ENCODE measurements at places on chromosomes 2 and 18. TPM values are rescaled to one million over a fixed set of nuclear protein-coding genes. Genes with fewer than 3 reads are reported as not detected.

Gene NTSR2
- total RNA-seq, result not detected

Gene MEMO1
- total RNA-seq, result 65.8 TPM

Gene CROCC2
- not detected for total RNA-seq

Gene SIX3
- total RNA-seq, result not detected

Gene DLGAP1
- total RNA-seq, result 0.07 TPM

GRCh38 chr18:35289727-35290093 lies 319 bp downstream of the ZSCAN30 start:
- peaks cover 16% of the 10 kb centered on the region for H3K4me1 ChIP-seq
- DNase-seq, result no peak
- peaks cover 7% of the 10 kb centered on the region for H3K36me3 ChIP-seq
- H3K4me3 ChIP-seq, result peak overlapping the region; percentile 90
- H3K27ac ChIP-seq, result peak overlapping the region; percentile 86

DNA sequence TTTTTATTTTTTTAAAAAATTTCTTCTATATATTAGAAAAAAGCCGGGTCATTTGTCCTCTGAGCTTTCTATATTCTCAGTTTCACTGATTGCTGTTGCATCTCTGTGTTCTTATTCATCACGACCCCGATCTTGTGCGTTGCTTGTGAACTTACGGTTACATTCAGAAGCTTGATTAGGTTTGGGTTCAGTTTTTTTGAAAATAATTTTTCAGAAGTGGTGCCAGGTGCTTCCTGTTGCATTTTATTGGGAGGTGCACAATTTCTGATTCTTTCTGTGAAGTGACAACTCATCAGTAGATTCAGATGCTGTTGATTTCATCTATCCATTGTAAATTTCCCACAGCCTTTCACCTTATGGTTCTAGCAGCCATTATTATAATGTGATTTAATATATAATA lies 147.3 kb downstream of the INHBB start:
- H3K27ac ChIP-seq, result no peak overlapping the region
- no peak overlapping the region for H3K4me3 ChIP-seq
- no peaks in the 10 kb centered on the region for H3K36me3 ChIP-seq
- DNase-seq, result no peak
- no peaks in the 10 kb centered on the region for H3K27me3 ChIP-seq
- no peaks in the 10 kb centered on the region for H3K4me1 ChIP-seq

GRCh38 chr2:175001566-175001965 lies 3.6 kb downstream of the CHN1 start:
- H3K4me1 ChIP-seq, result peaks cover 11% of the 10 kb centered on the region
- DNase-seq, result no peak
- H3K27me3 ChIP-seq, result no peaks in the 10 kb centered on the region
- no peaks in the 10 kb centered on the region for H3K36me3 ChIP-seq

DNA sequence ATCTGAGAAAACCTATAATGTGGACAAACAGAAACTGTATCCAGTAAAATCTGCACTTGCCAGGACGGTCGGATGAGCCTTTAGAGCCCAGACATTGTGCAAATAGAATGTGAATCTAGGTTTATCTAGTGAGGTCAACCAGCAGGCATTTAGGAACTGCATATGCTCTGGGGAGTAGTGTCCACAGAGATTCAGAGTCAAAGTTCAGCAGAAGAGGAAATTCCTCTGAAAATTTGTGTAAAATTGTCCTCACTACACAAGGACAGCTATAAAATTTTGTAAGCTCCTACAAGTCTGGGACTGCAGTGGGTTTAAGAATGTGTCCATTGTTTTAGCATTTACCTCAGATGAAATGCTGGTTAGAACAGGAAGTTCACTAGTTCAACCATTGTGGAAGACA lies 9.8 kb upstream of the NDUFV2 start:
- no peak overlapping the region for H3K4me3 ChIP-seq
- H3K4me1 ChIP-seq, result peaks cover 14% of the 10 kb centered on the region
- H3K27ac ChIP-seq, result no peak overlapping the region
- no peaks in the 10 kb centered on the region for H3K36me3 ChIP-seq

GRCh38 chr18:22987547-22988189 lies 54.5 kb downstream of the RBBP8 start:
- H3K27ac ChIP-seq, result no peak overlapping the region
- H3K4me3 ChIP-seq, result peak overlapping the region; percentile 6
- no peaks in the 10 kb centered on the region for H3K36me3 ChIP-seq
- peaks cover 9% of the 10 kb centered on the region for H3K4me1 ChIP-seq
- DNase-seq, result no peak

- no peak for DNase-seq
- H3K4me1 ChIP-seq, result peaks cover 42% of the 10 kb centered on the region
- no peaks in the 10 kb centered on the region for H3K36me3 ChIP-seq
These were observed 104.5 kb downstream of the EPHA4 start for GRCh38 chr2:221467610-221468009.

- H3K36me3 ChIP-seq, result no peaks in the 10 kb centered on the region
- no peaks in the 10 kb centered on the region for H3K27me3 ChIP-seq
These were observed 44.3 kb downstream of the AQP4 start for GRCh38 chr18:26821181-26821580.

GRCh38 chr2:204486805-204487204 lies 58.5 kb upstream of the PARD3B start:
- H3K4me3 ChIP-seq, result no peak overlapping the region
- no peaks in the 10 kb centered on the region for H3K36me3 ChIP-seq
- no peak overlapping the region for H3K27ac ChIP-seq
- DNase-seq, result no peak

GRCh38 chr2:170690640-170691039 lies 24.5 kb upstream of the SP5 start:
- H3K36me3 ChIP-seq, result no peaks in the 10 kb centered on the region
- H3K4me1 ChIP-seq, result no peaks in the 10 kb centered on the region
- no peak for DNase-seq

DNA sequence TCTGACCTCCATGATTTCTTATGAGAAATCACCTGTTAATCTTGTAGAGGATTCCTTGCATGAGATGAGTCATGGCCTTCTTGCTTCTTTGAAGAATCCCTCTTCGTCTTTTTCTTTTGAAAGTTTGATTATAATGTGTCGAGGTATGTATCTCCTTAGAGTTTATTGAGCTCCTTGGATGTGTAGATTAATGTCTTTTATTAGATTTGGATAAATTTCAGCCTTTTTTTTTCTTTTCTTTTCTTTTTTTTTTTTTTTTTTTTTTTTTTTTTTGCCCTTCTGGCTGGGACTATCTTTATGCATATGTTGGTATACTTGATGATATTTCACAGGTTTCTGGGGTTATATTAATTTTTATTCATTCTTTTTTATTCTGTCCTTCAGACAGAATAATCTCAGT lies 72.3 kb upstream of the ITGA4 start:
- H3K4me1 ChIP-seq, result no peaks in the 10 kb centered on the region
- no peaks in the 10 kb centered on the region for H3K36me3 ChIP-seq
- H3K4me3 ChIP-seq, result no peak overlapping the region
- no peak overlapping the region for H3K27ac ChIP-seq
- H3K27me3 ChIP-seq, result no peaks in the 10 kb centered on the region
- DNase-seq, result no peak

GRCh38 chr2:231810905-231811304 lies 24.7 kb downstream of the COPS7B start:
- H3K4me3 ChIP-seq, result no peak overlapping the region
- no peaks in the 10 kb centered on the region for H3K27me3 ChIP-seq
- H3K27ac ChIP-seq, result no peak overlapping the region

DNA sequence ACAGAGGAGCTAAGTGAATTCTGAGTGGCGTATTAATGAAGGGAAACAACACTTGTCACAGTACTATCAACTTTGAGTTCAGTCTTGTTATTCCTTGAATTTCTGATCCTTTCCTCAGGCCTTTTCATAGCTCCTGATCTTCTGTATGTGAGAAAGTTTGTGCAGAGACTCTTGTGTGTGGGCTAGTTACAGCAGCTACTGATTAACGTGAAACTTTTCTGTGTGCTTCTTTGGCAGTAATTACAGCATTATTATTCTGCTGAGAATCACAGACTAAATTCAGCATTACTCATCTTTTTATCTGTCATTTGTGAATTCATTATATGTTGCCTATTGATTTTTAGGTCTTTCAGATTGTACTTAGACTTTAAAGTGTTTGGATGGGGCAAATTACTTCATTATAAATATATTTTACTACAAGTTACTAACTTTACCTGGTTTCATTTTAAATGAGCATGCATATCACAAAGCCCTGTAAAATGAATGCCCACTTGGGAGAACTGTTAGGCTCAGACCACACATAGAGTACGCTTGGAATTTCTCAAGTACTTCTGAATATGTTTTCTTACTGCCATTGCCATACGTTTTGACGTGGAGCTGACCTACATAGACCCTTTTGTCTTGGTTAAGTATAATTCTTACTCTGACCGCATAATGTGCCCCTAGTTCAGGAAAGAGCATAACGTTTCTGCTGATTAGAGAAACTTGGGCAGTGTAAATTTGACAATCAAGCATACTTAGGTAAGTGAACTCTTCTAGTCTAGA lies 36.2 kb downstream of the CREB1 start:
- peaks cover 57% of the 10 kb centered on the region for H3K36me3 ChIP-seq
- H3K4me1 ChIP-seq, result no peaks in the 10 kb centered on the region
- H3K4me3 ChIP-seq, result no peak overlapping the region
- no peaks in the 10 kb centered on the region for H3K27me3 ChIP-seq
- H3K27ac ChIP-seq, result no peak overlapping the region
- no peak for DNase-seq

DNA sequence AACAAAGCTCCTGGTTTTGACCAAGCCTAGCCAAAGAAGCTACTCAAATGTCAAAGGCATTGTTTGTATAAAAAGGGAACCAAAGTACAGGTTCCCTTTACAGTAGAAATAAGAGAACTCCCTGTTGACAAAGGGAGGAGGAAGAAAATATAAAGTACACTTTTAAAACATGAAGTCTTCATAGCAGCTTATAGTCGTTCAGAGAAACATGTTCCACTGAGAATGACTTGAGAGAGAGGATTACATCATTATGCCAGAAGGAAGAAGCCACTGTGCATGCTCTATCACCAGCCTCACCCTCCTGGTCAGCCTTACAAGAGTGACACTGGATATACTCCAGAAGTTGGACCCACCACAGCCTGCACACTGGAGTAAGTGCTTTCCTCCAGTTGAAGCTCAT lies 2.5 kb upstream of the DHRS9 start:
- peaks cover under 1% of the 10 kb centered on the region for H3K4me1 ChIP-seq
- H3K27me3 ChIP-seq, result no peaks in the 10 kb centered on the region
- no peaks in the 10 kb centered on the region for H3K36me3 ChIP-seq
- DNase-seq, result no peak
- H3K27ac ChIP-seq, result no peak overlapping the region

- DNase-seq, result no peak
- no peak overlapping the region for H3K4me3 ChIP-seq
- no peak overlapping the region for H3K27ac ChIP-seq
- peaks cover 10% of the 10 kb centered on the region for H3K4me1 ChIP-seq
- no peaks in the 10 kb centered on the region for H3K27me3 ChIP-seq
These were observed 185.1 kb downstream of the NEDD4L start for GRCh38 chr18:58229162-58229561.

GRCh38 chr2:53286345-53286744 lies 481.3 kb upstream of the CHAC2 start:
- no peak overlapping the region for H3K27ac ChIP-seq
- DNase-seq, result no peak
- H3K36me3 ChIP-seq, result no peaks in the 10 kb centered on the region
- no peak overlapping the region for H3K4me3 ChIP-seq
- H3K27me3 ChIP-seq, result no peaks in the 10 kb centered on the region

GRCh38 chr2:9556121-9556743 lies 602 bp upstream of the ADAM17 start:
- peak; percentile 47 for DNase-seq
- H3K27ac ChIP-seq, result peak overlapping the region; percentile 93
- no peaks in the 10 kb centered on the region for H3K27me3 ChIP-seq
- H3K4me1 ChIP-seq, result peaks cover 37% of the 10 kb centered on the region

GRCh38 chr2:63301481-63301880 lies 250.9 kb downstream of the OTX1 start:
- DNase-seq, result no peak
- no peak overlapping the region for H3K27ac ChIP-seq
- H3K4me3 ChIP-seq, result no peak overlapping the region
- H3K27me3 ChIP-seq, result no peaks in the 10 kb centered on the region
- H3K4me1 ChIP-seq, result no peaks in the 10 kb centered on the region

GRCh38 chr2:26758790-26759321 lies 5.2 kb upstream of the SLC35F6 start:
- peaks cover 5% of the 10 kb centered on the region for H3K4me1 ChIP-seq
- H3K27ac ChIP-seq, result no peak overlapping the region
- no peaks in the 10 kb centered on the region for H3K36me3 ChIP-seq
- H3K27me3 ChIP-seq, result no peaks in the 10 kb centered on the region
- no peak for DNase-seq

DNA sequence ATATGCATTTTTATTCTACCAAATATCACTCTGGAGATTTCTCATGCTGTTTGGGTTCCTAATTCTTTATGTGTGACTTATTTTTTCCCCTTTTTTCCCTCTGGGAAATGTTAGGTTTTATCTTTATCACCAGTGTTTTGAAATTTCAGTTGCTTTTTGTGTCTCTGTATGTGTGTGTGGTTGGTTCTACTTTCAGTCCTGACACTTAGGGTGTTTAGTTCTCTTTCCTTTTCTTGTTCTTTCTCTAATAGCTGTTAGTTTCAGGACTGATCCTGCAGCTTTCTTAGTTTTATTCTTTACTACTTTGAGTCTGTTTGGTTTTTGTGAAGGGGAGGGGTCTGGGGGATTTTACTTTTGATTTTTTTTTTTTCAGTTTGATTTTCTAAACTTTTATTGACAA lies 23.1 kb downstream of the PPM1B start:
- no peak overlapping the region for H3K27ac ChIP-seq
- H3K4me1 ChIP-seq, result peaks cover 43% of the 10 kb centered on the region
- no peak overlapping the region for H3K4me3 ChIP-seq
- H3K36me3 ChIP-seq, result no peaks in the 10 kb centered on the region
- no peaks in the 10 kb centered on the region for H3K27me3 ChIP-seq

DNA sequence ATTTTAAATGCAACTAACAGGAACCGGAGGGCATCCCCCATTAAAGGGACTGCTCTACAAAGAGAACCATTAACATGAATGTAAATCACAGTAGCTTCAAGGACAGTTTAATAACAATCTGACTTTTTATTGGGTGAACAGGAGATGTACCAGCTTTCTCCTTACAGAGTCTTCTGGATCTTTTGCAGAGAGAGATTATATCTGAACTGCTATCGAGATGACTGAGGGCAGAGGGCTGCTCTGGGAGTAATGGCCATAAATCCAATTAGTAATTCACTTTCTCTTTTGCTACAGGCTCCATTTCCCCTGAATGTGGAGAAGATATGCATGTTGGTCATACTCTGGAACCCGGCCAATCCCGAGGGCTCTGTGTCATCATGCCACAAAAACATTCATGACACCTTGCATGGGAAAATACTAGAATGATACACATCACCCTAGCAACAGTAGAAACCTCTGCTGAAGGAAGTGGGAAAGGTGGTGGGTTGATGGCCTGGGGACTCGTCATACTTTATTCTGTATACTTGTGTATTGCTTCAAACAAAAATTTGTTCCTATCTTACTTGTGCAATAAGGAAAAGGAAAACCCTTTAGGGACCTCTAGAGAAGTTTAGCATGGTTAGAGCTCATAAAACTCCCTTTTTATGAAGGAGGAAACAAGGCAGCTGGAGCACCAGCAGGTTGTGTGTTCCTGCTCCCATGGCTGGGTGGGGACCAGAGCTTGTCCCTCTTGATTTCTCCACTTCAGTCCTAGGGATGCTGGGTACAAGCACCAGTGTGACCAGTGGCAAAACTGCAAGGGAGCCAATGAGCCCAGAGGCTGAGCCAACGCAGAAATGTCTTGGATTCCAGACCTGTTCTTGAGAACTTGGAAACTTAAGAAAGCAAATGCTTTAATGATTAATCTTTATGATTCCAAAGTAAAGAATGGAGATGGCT lies 26.0 kb downstream of the CTAGE1 start:
- no peak overlapping the region for H3K27ac ChIP-seq
- no peak for DNase-seq
- no peaks in the 10 kb centered on the region for H3K27me3 ChIP-seq
- H3K4me1 ChIP-seq, result no peaks in the 10 kb centered on the region
- no peaks in the 10 kb centered on the region for H3K36me3 ChIP-seq
